ENCODE measurements at places on chromosomes 5 and 9.

- no peak for DNase-seq
These were observed 51.3 kb downstream of the ANXA1 start for GRCh38 chr9:73202980-73203379.

- no peak for DNase-seq
These were observed 197.0 kb downstream of the AOPEP start for GRCh38 chr9:94923326-94924089.

DNA sequence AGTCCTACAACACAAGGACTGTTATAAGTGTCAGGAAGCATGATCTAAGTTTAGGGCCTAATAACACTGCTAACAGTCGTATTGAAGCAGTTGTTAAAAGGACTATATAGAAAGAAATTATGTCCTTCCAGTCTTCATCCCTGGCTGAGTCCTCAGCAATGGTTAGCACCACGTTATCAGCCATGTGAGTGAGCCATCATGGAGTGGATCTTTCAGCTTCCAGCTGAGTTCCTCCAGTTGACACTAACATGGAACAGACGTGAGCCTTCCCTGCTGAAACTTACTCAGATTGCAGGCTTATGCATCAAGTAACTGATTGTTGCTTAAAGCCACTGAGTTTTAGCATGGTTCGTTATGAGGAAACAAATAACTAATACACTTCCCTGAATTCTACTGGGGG lies 21.5 kb upstream of the GPBP1 start:
- DNase-seq, result no peak

- DNase-seq, result peak; percentile 68
These were observed 42.9 kb downstream of the GPBP1 start for GRCh38 chr5:57216714-57217113.

DNA sequence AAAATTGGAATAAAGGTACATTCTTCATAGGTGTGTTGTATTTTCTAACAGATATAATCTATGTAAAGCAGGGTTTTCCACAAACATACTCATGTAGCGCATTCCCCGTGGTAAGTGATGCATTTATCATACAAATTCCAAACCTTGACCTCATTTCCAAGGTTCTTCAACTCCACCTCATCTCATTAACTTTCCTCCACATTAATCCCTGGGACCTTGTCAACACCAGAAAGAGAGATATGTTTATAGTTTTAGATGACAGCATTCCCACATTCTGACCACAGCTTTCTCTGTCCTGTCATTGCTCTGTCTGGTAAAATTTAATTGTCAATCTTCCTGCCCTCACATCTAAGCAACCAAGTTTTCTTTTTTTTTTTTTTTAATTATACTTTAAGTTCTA lies 415.1 kb downstream of the TMEM161B start:
- DNase-seq, result no peak

GRCh38 chr5:124748687-124749594 lies 2.5 kb upstream of the ZNF608 start:
- DNase-seq, result peak; percentile 92

DNA sequence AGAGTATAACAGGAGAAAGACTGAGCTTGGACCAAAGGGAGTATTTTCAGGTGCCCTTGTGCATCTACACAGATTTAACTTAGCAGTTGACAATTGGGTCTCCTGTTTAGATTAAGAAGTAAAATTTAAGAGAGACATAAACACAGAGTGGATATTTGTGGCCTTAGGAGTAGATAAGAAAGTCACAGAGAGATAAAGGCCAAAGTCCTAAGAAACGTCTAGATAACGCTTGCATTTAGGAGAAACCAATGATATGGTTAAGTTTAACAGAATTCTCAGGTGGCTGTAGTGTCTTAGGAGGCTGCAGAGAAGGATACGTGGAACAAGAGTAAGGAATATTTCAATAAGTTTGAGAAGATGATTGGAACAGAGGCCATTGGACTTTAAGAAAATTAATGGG lies 155.0 kb upstream of the DAB2 start:
- no peak for DNase-seq

GRCh38 chr5:154477382-154478223 lies 424 bp downstream of the HAND1 start:
- DNase-seq, result no peak

GRCh38 chr9:135592331-135592590 lies 30.7 kb downstream of the PAEP start:
- DNase-seq, result no peak
